ENCODE measurements at places on chromosomes 6 and 20.

DNA sequence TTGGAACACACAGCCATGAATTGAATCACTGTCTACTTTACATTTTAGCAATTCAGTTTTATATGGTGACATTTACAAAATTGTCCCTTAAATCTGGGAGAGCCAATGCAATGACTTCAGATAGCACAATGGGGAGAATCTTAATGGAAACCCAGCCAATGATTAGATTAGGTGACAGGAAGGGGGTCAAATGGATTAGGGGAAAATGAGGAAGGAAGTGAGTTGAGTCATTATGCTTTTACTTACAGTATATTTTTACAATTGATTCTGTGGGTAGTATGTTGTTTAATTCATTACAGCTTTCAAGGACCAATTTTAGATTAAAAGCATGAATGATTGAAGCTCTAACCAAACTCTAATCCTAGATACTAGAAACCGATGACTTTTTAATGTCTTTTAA lies 229.8 kb downstream of the SOX4 start:
- DNase-seq, result no peak

- no peak for DNase-seq
Observed at GRCh38 chr6:166728884-166729530, 102.0 kb upstream of the RPS6KA2 start.

DNA sequence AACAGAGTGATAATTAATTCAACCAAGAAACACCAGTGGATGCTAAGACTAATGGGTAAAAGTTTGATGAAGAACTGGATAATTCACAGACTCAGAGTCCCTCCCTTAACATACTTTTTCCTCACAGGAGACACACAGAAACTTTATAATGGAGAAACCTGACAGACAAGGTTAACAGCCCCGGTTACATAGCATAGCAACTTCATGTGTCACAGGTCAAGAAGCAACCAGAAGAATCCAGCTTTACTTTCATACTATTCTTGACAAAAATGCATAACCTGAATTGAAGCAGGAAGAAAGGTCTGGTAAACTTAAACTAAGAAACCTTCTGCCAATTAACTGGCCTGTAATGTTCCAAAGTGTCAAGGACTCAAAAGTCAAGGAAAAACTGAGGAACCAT lies 375.9 kb downstream of the RNF144B start:
- DNase-seq, result no peak

GRCh38 chr6:112833581-112834131 lies 486.5 kb downstream of the RFPL4B start:
- no peak for DNase-seq

- DNase-seq, result no peak
Observed at GRCh38 chr20:9166153-9166780, 97.4 kb downstream of the PLCB4 start.

GRCh38 chr6:155880900-155881299 lies 425.3 kb upstream of the NOX3 start:
- DNase-seq, result no peak

GRCh38 chr6:111651185-111652034 lies 45.7 kb upstream of the TRAF3IP2 start:
- DNase-seq, result no peak

DNA sequence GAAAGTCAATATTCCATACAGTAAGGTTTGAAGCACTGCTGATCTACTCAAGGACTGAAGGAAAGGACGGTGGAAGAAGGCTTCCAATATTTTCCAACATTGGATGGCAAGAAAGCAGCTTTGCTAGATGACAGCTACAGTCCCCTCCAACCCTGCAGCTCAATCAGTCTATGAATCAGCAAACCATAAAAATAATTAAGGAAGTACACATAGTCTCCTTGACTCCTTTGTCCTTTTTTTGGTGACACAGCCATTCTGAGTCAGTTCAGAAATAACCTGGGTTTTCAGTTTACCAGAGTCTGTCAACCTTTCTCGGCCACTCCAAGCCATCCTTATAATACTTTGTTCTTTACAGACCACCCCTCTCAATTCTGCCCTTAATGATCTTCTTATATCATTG lies 232.5 kb downstream of the IBTK start:
- no peak for DNase-seq

DNA sequence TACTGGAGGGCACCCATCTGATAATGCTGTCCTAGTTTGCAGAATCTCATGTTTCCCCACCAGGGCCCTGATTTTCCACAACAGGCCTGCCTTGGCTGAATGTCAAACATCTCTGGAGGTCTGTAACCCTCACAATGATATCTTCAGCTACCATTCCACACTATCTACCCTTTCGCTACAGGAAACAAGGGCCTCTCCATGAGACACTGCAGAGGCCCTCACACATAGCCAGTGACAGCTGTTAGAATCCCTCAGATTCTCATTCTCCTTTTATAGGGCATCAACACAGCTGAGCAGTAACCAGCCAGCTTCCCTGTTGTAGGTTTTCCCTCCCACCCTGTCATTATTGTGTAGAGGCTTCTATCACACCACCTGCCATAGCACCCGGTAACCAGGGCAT lies 29.6 kb upstream of the MICB start:
- DNase-seq, result no peak

DNA sequence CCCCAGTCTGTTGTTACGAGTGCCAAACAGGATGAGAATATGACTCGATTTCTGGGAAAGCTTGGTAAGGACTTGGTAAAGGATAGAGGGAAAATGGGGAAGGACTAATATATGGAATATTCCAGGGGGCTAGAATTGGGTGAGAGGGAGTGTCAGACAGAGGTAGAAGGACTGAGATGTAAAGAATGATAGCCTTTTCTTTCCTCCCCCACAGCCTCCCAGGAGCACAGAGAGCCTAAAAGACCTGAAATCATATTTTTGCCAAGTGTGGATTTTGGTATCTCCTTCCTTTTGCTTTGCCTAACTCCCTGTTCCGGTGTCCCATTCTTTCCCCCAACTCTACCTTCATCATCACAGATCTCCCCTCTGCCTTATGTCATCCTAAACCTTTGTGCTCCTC lies 3.1 kb downstream of the MSH5 start:
- DNase-seq, result no peak

- DNase-seq, result no peak
Observed at GRCh38 chr6:150249261-150249660, 106.4 kb downstream of the PPP1R14C start.

GRCh38 chr20:38260378-38261053 lies at the start of gene KIAA1755:
Gene KIAA1755 (minus strand): TSS chr20:38260735. CDS start chr20:38260500, 235 bp downstream.
- no peak for DNase-seq

- no peak for DNase-seq
Observed at GRCh38 chr6:137216106-137216505, 3.1 kb downstream of the IFNGR1 start.

DNA sequence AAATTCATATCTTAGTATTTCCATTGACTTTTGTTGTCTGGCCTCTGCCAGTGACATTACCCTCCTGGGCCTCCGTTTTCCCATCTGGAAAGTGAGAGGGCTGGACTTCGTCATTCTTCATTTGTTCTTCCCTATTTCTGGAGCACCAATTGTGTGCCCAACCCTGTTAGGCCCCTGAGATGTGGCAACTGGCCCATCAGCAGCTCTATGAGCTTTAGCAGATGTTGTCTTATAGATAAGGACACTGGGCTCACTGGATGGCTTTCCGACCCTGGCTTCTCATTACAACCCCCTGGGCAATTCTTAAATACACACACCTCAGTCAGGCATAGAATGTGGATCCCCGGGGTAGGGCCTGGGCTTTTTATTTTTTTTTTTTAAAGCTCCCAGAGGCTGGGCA lies 14.7 kb downstream of the PABPC1L start:
- no peak for DNase-seq

- DNase-seq, result no peak
Observed at GRCh38 chr6:42742116-42742894, 3.6 kb downstream of the TBCC start.

GRCh38 chr6:156845454-156846155 lies 68.4 kb downstream of the ARID1B start:
- no peak for DNase-seq

DNA sequence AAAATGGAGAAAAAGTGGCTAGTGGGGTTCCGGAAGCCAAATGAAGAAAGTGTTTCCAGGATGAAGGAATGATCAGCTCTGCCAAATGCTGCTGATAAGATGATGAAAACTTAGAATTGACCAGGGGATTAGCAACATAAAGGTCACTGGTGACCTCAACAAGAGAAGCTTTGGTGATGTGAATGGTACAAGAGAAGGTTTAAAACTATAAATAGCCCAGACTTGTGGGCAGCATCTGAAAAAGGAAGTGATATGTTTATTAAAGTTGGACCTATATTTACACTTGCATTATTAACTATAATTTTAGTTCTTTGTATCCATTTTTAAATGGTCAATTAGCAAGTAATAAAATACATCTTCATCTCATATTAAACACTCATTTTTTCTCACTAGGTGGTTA lies 45.1 kb downstream of the CGA start:
- DNase-seq, result no peak

- DNase-seq, result no peak
Observed at GRCh38 chr6:97322811-97323210, 39.8 kb upstream of the MMS22L start.

DNA sequence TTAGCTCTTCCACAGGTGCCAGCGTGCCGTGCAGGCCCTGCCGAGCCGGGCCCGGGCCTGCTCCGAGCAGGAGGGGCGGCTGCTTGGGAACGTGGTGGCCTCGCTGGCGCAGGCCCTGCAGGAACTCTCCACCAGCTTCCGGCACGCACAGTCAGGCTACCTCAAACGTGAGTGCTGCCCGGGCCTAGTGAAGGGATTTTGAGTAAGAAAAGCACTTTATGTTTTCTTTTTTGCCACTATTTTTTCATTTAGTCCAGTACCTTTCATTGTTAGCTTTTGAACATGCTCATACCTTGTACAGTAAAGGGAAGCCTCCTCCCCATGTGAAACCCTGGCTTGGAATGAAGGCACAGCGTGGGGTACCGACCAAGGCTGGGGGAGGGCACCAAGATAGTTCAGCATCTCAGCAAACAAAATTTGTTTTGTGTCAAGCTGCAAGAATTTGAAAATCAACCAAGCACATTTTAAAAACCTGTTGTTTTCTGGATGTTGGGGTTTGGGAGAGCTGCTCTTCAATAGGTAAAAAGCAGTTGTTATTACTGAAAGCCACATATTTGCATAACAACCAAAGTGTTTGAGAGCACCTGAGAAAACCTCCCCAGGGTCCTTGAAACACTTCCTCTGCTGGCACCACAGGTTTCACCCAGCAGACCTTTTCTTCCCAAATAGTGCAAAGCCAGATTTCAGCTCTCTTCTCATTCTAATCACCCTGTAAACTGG lies 18.4 kb downstream of the STX16 start:
- no peak for DNase-seq

GRCh38 chr6:57250348-57250747 lies 28.2 kb upstream of the RAB23 start:
- no peak for DNase-seq

GRCh38 chr6:25127076-25127837 lies 151.9 kb upstream of the CARMIL1 start:
- no peak for DNase-seq

- DNase-seq, result no peak
Observed at GRCh38 chr6:166354965-166355364, 12.6 kb upstream of the SFT2D1 start.

DNA sequence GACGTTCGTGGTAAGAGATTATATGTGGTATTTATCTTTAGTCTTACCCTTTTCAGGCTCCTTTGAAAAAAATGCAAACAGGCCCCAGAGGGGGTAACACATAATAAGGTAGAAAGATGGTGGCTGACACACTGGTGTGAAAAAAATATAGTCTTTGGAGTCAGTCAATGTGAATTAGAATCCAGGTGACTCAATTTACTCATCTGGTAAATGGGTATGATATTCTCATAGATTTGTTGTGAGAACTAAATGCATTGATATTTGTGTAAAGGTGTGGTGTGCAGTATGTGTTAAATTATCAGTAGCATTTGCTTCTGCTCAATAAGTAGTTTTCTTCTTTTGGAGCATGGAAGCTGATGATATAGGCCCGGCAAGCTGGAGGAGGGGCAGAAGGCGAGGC lies 25.7 kb downstream of the CD83 start:
- no peak for DNase-seq

GRCh38 chr6:5898563-5898962 lies 108.2 kb downstream of the NRN1 start:
- no peak for DNase-seq

DNA sequence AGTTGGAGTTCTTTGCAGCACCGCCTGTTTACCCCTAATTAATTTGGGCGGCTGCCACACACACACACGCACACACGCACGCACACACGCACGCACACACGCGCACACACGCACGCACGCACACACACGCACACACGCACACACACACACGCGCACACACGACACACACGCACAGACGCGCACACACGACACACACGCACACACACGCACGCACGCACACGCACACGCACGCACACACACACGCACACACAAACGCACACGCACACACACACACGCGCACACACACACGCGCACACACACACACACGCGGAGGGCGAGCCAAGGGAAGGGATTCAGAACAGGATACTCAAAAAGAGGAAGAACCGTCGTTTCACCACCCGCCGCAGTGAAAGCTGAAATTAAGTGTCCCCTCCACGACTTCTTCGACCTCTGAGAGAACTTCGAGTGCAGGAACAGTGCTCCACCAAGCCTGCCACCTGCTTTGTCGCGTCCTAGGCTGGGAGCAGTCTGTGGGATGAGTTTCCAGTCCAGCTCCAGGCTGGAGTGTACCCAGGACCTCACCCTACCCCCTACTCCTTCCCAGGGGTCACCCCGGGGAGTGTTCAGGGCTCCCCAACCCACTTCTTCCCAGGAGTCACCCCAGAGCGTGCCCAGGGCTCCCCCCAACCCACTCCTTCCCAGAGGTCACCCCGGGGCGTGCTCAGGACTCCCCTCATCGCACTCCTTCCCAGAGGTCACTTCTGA lies 1.1 kb downstream of the RNASET2 start:
- DNase-seq, result no peak

- no peak for DNase-seq
Observed at GRCh38 chr20:57824909-57825308, 115.1 kb upstream of the PMEPA1 start.

DNA sequence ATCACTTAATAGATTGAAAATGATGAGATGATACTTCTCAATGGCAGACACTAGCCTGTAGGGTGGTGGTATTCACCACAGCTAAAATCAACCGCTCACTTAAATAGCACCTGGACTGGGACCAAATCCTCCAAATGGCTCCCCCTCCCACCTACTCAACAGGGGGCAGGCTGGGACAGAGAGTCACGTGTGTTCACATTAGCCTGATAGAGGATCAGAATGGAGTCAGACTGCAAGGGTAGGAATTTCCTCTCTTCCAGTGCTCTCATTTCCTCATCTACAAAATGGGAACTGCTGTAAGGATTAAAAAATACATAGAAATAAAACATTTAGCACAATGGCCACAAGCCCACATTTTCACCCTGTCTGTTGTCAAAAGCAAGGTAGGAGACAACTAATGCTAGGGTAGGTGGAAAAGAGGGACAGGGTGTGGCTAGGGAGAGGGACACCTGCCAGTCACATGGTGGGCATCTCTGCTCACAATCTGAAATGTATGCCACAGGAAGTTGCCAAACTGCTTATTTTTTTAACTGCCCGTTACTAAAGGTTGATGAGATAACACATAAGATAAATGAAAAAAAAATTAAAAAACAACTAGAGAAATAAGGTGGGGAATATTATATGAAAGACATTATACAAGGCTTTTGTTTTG lies 55.3 kb downstream of the BACH2 start:
- DNase-seq, result no peak
